ENCODE measurements at places on chromosomes 7 and 10.

GRCh38 chr10:3482200-3482993 is 302.6 kb downstream of the KLF6 start:
- DNase-seq: peak; percentile 3

GRCh38 chr7:159025161-159025779 is 119.4 kb downstream of the VIPR2 start:
- DNase-seq: no peak

- no peak for DNase-seq
Measured at GRCh38 chr7:134948736-134949135, 37.6 kb upstream of the AGBL3 start.

GRCh38 chr7:2862831-2863361 is 18.8 kb upstream of the GNA12 start:
- DNase-seq: no peak

DNA sequence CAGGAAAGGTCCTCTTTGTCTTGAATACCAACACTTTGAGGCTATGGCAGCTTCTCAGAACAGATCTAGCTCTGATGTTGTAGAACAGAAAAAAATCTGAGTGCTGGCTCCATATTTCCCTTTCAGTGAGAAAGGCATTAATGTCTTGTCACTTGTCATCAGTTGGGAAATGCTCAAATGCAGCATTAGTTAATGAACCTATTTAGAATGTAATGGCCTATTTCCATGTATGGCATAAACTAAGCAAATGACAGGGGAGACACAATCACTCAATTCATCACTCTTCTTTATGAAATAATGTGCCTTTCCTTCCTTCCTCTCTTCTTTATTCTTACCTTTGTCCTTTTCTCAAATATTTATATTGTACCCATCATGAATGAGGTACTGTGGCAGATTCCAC is 5.0 kb upstream of the STAMBPL1 start:
- no peak for DNase-seq

DNA sequence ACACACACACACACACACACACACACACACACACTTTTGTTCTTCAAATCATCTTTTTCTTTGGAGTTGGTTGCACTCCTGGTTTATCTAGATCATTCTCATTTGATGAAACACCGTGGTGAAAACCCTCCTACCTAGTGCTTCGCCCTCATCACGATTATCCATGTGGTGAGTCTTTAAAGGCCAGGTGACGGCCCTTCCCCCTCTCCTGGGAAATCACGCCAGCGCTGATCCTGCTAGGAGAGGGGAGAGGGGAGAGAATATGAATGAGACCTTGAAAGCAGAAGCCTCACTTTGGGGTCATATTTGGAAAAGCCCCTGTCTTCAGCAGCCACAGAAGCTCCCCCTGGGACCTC is 103.9 kb upstream of the LRRC4 start:
- no peak for DNase-seq

- no peak for DNase-seq
Measured at GRCh38 chr10:98246911-98247805, 20.8 kb downstream of the LOXL4 start.

GRCh38 chr7:27239387-27240014 is 3.1 kb upstream of the EVX1 start:
- no peak for DNase-seq

- DNase-seq: peak; percentile 29
Measured at GRCh38 chr7:95199779-95200558, 124.4 kb downstream of the PON1 start.

- peak; percentile 93 for DNase-seq
Measured at GRCh38 chr7:29288181-29289091, 93.9 kb downstream of the CHN2 start.

Data from COR-L47 (cell line).